Mesothelial cell of epicardium (in vitro differentiated cells): ENCODE measurements at places on chromosomes 3 and 15. TPM values are rescaled to one million over a fixed set of nuclear protein-coding genes. Genes with fewer than 3 reads are reported as not detected.

DNA sequence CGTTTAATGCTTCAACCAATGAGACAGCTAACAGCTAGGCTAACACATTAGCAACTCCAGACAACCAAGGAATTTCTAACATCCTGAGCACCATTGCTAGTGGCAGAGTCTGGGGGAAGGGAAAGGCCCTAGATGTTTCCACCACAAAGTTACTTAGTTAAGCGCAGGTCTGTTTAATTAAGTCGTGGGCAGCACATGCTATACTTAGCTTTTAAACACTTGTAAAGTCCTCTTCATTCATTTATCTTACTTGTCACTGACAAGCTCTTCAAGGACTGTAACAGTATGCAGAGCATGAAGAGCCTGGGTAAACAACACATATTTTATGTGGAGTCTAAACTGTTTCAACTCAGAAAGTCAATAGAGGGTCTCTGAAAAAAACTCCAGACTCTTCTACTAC, 221.1 kb upstream of the WNT5A start:
- DNase-seq, result no peak

DNA sequence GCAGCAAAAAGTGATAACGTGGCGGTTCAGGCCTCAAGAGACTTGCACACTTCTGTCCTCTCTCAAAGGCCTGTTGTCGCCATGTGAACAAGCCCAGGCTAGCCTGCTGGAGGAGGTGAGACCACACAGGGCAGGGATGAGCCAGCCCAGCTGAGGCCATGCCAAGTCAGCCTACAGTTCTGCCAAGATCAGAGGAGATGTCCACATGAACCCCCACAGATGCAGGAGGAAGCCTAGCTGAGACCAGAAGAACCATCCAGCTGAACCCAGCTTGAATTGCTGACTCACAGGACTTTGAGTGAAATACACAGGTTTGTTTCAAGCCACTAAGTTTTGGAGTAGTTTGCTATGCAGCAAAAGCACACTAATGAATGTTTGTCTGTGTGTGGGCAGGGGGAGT, 50.3 kb upstream of the SEC13 start:
- DNase-seq, result no peak

DNA sequence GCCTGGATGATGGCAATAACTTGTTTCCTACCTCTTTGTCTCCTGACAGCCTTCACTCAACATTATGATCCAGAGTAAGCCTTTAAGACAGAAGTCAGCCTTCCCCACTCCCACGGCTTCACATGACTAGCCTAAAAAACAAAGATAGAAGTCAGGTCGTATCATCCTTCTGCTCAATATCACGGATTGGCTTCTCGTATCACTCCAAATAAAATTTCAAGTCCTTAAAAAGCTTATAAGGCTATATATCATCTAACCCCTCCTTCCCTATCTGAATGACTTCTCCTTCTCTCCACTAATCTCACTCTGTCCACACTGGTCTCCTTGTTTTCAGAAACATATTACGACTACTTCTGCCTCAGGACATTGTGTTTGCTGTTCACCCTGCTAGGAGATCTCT, 47.7 kb upstream of the AP4E1 start:
- DNase-seq, result no peak

GRCh38 chr15:85399627-85400026, 19.2 kb downstream of the AKAP13 start:
- no peak for DNase-seq

DNA sequence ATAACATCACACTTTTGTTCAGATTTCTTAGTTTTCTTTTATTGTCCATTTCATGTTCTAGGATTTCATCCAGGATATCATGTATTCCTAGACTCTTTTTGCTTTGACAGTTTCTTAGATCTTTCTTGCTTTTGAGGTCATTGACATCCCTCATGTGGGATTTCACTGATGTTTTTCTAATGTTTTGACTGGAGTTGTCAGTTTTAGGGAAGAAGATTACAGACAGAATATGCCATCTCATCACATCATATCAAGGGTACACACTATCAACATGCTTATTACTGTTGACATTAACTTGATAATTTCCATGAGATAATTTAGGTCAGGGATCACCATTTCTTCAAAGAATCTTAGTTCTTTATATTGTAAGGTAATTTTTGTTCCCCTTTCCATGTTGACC, 101.7 kb downstream of the NPAP1 start:
- DNase-seq, result no peak

- no peak for DNase-seq
Observed at GRCh38 chr3:54837964-54838363, 89.9 kb downstream of the LRTM1 start.

DNA sequence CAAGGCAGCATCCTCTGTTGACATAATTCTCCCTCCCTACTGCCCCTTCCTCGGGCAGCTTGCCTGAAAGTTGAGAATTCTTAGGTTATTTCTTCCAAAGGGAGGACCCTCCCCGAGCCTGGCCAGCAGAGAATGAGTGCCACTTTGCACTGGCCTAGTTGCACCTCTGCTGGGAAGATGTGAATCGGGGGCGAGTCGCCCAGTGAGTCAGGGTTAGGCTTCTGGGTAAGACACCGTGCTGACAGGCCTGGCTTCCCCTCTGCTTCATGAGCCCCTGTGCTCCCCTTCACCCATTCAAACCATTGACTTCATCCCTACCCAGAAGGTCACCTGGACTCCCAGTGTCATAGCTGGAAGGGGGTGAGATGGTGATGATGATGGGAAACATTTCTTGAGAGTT, 82.3 kb downstream of the AAGAB start:
- DNase-seq, result no peak

DNA sequence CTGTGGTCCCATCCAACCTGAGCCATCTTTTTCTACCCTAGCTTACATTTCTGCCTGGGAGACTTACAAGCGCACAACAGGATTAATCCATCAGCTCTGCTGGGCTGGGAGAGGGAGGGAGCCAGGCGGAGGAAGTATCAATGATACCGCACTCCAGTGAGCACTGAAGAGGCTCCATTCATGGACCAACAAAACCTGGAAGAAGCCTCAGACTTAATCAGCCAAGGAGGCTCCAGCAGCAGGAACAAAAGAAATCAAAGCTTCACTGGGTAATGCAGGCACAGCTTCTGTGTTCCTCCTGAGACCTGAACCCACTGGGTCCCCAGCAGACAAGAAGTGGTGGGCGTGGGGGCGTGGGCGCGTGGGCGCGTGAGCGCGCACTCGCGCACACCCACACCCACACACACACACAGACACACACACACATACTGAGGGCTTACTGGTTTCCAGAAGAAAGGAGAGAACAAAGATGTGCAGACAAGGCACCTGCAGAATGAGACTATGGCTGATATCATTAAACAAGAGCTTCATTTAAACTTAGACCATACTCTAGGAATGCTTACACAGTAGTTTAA, 87.0 kb upstream of the BOC start:
- DNase-seq, result no peak

- no peak for DNase-seq
Observed at GRCh38 chr3:37820286-37820685, 41.4 kb upstream of the CTDSPL start.

DNA sequence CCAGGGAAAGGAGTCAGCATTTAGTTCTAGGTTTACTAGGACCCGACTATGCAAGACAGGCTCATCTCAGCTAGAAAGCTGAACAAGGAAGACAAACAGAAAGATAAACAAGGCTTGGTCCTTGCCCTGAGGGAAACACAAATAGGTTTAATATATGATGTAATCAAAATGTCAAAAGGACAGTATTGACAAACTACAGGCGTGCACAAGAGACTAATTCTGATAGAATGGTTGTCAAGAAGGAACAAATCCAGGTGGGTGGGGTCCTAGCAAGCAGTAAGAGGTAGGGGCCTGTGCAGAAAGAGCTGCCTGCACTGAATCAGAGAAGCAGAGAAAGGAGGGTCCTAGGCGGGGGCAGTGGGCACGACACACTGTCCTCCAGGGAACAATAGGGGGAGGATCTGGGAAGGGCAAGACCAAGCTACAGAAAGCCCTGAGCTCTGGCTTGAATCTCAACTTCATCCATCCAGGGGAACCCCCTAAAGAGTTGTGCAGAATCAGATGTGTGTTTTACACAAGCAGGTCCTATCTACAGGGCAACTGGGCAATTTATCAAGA, 23.4 kb downstream of the RFTN1 start:
- DNase-seq, result no peak

DNA sequence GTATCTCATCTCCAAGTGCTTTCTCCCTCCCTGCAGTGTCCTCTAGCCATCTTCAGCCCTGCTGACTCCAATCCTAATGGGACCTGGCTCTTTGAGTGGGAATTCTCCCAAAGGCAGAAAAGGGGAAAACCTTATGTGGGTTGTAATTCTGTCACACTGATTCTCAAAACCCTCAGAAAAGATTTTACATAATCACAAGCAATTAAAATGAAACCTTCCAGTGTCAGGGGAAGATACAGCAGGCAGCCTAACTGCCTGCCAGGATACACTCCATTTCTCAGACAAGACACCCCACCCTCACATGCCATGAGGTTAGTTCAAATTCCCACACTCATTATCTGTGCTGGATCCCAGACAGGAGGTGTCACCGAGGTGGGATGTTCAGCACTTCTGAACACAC, 121.4 kb downstream of the RFTN1 start:
- DNase-seq, result no peak

DNA sequence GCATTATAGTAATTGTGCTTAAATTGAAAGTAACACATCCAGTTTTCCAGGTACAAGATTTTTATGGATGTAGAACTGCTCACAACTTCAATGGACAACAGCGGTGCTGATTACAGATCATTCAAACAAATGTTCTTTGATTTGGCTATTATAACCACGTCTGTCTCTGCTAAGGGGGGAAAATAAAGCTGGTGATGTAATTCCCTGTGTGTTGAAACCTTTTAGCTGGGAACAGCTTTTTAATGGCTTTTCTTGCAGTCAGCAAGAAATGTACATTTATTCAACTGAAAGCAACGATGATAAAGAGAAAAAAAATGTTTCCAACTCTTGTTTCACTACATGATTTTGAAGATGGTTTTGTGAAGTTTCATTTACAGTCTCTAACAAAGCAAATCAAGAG, 431.9 kb upstream of the AGTR1 start:
- no peak for DNase-seq

DNA sequence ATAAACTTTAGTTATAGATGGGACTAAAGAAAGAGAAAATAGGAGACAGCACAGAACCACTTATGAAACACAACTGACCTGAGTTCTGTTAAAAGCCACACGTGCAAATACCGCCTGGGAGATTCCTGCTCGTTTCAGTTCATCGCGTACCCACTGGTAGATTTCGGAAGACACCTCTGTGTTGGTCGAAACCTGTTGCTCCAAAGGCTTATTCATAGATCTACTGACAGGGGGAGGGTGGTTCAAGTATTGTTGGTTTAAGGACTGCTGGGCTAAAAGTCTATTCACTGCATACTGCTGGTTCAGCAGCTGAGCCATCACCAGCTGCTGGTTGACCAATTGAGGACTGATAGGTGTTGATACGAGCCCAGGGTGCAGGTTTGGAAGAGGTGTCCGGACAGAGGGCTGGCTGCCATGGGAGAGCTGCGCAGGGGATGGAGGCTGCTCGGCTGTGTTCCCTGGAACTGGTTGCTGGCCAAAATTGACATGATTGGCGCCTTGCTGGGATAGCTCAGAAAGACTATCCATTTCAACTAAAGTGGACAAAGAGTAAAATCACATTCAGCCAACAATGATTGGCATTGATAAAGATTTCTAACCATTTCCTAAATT, 30.6 kb downstream of the SATB1 start:
- no peak for DNase-seq

- no peak for DNase-seq
Observed at GRCh38 chr3:64414043-64414442, 188.8 kb upstream of the PRICKLE2 start.

DNA sequence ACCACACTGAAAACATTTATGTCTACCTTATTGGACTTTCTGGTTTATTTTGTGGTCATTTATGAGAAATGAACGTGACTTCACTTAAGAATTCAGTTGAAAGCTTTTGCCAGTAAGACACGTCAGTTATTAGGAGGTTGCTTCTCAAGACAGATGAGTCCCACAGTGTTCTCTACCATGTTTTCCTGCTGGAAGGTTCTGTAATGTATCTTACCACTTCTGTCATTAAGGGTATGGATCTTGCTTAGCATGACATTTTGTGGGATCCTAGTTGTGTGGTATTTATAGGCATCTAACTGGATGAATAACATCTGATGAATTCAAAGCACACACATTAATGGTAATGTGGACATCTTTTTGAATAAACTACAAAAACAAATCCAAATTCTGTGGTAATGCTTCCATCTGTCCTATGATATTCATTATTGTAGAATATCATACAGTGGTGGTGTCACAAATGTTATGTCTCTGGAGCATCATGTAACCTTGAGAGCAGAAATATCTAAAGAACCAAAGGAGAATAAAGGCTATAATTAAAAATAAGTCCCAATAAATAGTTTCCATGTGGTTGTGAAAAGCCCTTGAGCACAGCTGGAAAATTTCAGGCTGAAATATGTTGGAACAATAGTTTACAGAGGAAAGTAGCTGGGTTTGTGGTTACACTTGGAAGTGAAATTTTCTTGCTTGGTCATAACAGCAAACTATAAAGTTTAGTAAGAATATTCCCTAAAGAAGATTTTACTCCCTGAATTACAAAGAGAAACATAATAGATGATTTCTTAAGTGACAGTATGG, 61.5 kb downstream of the C3orf38 start:
- DNase-seq, result no peak

DNA sequence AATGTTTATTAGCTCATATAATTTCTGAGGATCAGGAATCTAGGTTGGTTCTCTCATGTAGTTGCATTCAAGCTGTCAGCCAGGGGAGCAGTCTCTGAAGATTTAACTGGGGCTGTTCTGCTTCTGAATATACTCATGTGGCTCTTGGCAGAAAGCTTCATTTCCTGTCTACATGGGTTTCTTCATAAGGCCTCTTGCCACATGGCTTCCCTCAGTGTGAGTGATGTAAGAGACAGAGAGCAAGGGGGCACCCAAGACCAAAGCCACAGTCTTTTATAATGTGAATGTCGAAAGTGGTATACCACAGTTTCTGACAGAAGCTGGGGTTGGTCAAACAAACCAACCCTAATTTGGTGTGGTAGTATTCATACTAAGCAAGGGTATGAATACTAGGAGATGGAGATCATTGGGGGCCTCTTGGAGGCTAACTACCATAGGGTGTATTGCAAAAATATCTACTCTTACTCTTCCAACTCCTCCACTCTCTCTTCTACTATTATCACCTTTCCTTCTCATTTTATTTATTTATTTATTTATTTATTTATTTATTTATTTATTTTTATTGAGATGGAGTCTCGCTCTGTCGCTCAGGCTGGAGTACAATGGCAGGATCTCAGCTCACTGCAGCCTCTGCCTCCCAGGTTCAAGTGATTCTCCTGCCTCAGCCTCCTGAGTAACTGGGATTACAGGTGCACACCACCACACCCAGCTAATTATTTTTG, 123.8 kb downstream of the B3GALNT1 start:
- no peak for DNase-seq

The NAALADL2 gene
- 27.9 to 29.9 TPM (median 28.3 TPM) in 3 replicates for total RNA-seq

The CLDN16 gene
- 0.07 to 0.20 TPM (median 0.11 TPM) in 3 replicates for total RNA-seq

The BFSP2 gene
- total RNA-seq, result 0.59 TPM in 1 of 3 replicates, not detected in the others

The GPR62 gene
- total RNA-seq, result 0.22 to 0.36 TPM (median 0.33 TPM) in 3 replicates

The CIDEC gene
- not detected in 3 replicates for total RNA-seq

The TMEM207 gene
- total RNA-seq, result not detected in 3 replicates

The SUCLG2 gene
- total RNA-seq, result 35.0 to 35.9 TPM (median 35.2 TPM) in 3 replicates

The IMPG2 gene
- 0.59 to 0.69 TPM (median 0.69 TPM) in 3 replicates for total RNA-seq
